ENCODE measurements at places on chromosomes 11 and 22.

GRCh38 chr11:108973402-108974162, 308.7 kb downstream of the DDX10 start:
- no peak for DNase-seq

- DNase-seq = no peak
These were observed 8.2 kb upstream of the MAFF start for GRCh38 chr22:38193580-38193979.

DNA sequence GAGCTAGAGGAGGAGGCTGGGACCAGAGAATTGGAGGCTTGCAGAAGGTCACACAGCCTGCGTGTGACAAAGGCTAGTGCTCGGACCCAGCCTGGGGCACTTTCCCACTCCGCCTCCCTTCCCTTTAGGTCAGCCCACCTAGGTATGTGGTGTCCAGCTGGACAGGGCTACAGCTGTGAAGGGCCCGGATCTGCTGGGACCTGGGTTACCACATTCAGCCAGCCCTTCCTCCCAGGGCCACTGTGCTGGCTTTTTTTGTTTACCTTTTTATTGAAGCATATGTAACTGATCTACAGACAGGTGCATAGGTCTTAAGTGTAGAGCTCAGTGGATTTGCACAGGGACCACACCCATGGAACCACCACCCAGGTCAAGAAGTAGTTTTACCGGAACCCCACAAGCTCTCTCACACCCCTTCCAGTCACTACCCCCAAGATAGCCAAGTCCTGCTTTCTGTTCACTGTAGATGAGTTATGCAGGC, 8.7 kb downstream of the CAPN5 start:
- no peak for DNase-seq

DNA sequence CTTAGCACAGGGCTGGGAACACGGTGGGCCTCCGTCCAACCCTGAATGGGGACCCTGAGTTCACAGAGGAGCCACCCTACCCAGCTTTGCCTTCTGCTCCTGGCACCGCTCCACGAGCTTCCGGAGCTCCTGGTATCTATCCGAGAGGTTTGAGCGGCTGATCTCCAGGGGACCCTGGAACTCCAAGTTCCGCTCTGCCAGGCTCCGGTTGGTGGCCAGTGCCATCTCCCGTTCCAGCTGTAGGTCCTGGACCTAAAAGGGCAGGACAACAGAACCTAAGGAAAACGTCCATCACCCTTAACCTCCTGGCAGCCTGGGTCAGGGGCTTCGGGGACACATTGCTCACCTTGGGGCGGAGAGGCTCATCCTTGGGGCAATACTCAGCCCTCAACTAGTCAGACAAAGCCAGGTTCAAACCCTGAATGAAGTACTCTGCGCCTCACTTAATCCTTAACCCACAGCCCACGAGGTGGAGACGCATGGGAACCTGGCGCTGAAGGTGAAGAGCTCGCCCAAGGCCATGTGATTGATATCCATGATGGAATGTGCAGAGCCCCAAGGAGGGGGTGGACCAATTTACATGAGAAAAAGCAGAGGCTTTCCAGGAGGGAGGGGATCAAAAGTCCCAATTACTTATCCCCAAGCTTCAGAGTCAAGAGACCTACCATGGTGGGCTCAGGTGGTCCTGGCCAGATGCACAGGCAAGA, 27.1 kb downstream of the VPS37C start:
- no peak for DNase-seq

DNA sequence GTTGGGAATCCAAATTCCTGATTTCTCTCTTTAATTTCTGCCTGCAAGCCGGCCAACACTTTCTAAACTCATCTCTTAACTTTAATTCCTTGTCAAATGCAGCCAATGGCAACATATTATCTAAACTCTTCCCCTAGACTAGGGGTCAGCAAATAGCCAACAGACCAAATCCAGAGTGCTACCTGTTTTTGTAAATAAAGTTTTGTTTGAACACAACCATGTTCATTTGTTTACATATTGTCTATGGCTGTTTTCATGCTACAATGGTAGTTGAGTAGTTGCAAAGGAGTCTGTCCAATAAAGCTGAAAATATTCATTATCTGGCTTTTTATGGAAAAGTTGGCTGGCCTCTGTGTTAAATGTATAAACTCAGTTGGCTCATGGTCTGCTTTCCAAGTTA, 37.2 kb upstream of the RASSF10 start:
- no peak for DNase-seq

GRCh38 chr11:111335549-111335948, 37.2 kb downstream of the POU2AF3 start:
- DNase-seq = no peak

DNA sequence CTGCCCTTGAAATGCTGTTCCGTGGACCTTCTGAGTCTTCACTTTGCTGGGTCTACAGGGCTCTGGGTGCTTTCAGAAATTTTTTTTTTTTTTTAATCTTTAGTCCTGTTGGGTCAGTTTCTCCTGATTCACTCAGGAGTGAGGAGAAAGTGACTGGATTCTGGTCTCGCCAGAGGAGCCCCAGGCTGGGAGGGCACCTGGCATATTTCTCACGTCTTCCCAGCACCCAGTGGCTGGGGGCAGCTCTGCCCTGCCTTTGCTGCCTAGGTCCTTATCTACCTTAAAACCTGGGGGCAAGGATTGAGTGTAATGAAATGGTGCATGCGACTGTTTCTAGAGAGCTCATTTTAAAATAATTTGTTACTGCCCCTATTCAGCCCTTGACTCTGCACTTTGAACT, 23.3 kb downstream of the SAMM50 start:
- no peak for DNase-seq

DNA sequence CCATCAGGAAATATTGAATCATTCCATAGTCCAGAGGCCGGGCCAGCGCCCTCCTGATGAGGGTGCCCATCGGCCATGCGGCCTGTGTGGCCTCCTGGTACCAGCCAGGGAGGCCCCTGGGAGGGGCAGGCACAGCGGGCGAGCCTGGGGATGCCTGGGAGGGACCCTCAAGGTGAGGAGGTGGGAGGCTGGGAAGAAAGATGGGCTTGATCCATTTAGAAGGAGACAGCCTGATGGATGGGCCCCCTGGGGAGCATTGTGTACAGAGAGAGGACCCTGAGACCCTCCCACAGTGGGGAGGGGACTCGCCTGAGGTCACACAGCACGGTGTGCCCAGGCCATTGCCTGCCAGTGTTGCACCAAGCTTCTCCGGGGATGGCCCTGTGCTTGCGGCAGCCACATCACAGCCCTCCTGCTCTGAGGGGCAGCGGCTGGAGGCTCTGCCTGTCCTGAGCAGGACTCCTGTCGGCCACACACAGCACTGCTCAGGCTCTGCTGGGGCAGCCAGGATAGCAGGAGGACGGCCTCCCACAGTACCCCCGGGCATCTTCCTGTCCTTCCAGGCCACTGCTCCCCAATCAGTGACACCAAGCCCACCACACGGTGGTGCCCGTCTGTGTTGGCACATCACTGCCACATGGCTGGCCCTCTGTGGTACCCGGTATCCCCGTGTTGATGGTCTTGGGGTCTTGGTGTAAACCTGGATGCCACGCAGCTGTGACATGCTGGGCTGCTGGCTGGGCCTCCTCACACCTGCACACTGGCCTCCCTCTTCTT, 290.0 kb downstream of the TBC1D22A start:
- DNase-seq = no peak

- no peak for DNase-seq
These were observed 154.3 kb upstream of the NCAM1 start for GRCh38 chr11:112806876-112807275.

- no peak for DNase-seq
These were observed 628 bp downstream of the CHKB start for GRCh38 chr22:50581950-50582492.

DNA sequence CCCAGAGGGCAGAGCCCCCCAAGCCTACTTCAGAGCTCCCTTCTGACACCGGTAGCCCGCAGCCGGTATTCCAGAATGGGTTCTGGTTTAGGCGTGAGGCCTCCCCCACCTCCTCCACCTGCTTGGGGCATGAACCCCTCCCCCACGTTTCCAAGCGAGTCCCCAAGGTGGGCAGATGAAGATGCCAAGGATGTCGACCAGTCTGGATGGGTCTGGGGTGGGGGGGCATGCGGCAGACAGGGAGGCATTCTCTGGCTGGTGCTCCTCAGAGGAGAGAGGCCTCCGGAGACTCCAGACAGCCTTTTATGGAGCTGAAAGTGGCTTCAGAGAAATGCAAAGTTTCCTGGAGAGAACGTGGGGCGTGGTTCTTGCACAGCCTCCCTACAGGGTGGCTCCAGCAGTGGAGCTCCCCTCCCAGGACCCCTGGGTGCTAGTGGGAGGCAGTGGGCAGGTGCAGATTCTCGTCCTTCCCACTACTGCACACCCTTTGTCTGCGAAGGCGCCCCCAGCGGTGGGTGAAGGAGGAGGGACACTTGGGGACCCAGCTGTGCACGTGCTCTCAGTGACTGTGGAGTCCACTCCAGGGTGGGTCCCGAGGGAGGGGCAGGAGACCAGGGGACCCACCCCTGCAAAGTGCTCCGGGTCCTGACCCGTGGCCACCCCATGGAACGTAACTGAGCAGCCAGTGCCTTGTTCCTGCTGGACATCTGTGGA, 4.2 kb downstream of the CCND1 start:
- DNase-seq = no peak

DNA sequence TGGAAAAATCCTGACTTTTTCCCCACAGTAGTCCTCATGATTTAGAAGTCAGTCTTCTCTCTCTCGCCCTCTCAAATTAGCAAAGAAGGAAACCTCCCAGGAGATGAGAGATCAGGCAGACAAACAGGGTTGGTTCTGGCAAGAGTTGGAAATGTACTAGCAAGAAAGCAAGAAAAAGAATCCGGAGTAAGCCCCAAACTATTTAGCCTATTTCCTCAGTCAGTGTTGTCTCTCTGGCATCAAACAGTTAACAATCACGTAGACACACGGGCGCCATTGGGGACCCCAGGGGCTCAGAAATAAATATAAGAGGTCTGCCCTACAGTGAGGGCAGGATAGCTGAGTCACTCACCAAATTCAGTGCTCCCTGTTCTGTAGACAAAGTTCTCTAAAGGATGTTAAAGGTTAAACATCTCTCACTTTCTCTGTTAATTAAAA, 4.7 kb downstream of the C11orf52 start:
- no peak for DNase-seq

DNA sequence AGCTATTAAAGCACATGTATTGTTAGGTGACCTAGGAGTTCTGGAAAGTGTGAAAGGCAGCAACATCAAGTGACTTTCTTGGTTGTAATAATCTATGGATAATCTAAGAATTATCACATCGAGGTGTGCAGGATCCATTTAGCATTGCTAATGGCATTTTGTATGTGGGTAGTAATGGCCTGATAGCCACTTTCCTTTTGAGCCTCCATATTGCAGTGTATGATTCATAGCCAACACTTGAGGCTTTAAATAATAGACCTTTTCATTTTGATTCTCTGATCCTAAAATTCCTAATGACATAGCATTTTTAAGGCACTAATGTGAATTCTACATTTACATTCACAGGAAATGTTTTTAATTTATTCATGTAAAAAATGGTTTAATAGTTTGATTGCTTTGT, 759.4 kb downstream of the NELL1 start:
- DNase-seq = no peak

DNA sequence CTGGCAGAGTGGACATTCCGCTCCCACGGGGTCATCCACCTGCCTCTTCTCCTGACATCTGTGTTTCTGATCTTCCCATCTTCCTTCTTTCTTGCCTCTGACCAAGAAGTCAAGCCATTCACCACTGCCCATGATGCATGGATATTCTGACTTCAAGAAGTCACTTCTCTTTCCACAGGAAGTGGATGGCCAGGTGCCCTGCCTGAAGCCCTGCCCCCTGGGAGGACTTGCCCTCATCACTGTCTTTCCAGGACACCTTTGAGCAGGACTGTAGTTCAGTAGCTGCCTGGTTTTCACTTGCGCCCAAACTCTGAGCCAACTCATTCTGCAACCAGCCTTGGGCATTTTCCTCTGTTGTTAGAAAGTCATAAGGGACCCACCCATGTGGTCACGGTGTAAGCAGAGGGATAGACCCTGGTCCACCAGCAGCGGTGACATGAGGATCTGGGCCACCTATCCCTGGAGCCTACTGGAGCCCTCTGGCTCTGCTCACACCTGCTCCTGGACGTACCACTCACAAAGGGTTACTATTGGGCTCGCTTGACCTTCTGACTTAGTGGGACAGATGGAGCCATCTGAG, 6.9 kb downstream of the CYTH4 start:
- no peak for DNase-seq

DNA sequence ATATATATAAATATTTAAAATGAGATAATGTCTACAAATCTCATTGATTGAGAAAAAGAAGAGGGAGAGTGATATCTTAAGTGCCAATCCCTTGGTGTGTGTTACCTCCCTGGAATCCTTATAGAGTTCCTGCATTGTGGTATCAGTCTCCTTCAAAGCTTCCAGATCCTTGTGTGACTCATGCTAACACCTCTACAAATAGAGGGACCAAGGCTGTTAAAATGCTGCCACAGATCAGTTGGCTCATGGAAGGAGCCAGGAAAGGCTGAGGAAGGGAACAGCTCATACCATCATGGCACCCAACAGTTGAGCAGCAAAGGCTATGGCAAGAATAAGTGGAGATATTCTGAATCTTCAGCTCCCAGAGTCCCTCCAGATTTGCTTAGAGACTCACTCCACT, 163.6 kb upstream of the ISX start:
- DNase-seq = no peak

- DNase-seq = no peak
These were observed 2.2 kb downstream of the SLC35F2 start for GRCh38 chr11:107856180-107856980.

GRCh38 chr22:45891996-45892621, 84.9 kb downstream of the WNT7B start:
- DNase-seq = no peak

DNA sequence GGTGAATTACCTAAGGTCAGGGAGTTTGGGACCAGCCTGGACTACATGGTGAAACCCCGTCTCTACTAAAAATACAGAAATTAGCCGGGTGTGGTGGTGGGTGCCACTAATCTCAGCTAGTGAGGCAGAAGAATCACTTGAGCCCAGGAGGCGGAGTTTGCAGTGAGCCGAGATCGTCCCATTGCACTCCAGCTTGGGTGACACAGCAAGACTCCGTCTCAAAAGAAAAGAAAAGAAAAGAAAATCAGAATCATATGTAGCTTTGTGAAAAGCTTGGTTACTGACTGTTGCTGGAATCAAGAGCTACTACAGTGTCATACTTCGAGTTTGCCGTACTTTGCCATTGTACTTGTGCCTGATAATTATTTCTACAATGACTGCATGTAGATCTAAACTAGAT, 4.2 kb upstream of the TMEM135 start:
- no peak for DNase-seq

DNA sequence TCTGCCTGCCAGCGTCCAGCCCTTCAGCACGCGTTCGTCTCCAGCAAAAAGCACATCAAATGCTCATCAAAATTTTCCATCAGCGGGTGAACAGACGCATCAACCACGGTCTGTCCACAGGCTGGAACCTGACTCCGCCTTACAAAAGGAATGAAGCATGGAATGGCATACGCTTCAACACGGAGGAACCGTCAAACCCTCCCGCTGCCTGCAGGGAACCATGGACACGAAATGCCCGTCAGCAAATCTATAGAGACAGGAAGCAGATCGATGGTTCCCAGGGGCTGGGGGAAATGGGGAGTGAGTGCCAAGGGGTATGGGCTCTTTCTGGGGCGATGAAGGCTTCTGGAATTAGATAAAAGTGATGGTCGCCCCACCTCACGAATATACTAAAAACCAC, 16.2 kb downstream of the TSSC4 start:
- no peak for DNase-seq

- DNase-seq = peak; percentile 78
These were observed at the start of gene CTR9 for GRCh38 chr11:10750838-10751580. TSS of gene CTR9 (plus strand) at chr11:10751246. CDS start at chr11:10751413, 167 bp downstream.

Data from stimulated activated CD4-positive, alpha-beta T cell treated with anti-CD3 and anti-CD28 coated beads, Interleukin-1b, Interleukin-23, amount 100 ng/mL, for 24 hours (primary cell).